Activated CD8-positive, alpha-beta memory T cell treated with anti-CD3 and anti-CD28 coated beads for 1 hour (primary cell): ENCODE measurements at places on chromosomes 2 and 18.

GRCh38 chr2:42360493-42360889 lies 526 bp downstream of the COX7A2L start:
- DNase-seq = no peak

DNA sequence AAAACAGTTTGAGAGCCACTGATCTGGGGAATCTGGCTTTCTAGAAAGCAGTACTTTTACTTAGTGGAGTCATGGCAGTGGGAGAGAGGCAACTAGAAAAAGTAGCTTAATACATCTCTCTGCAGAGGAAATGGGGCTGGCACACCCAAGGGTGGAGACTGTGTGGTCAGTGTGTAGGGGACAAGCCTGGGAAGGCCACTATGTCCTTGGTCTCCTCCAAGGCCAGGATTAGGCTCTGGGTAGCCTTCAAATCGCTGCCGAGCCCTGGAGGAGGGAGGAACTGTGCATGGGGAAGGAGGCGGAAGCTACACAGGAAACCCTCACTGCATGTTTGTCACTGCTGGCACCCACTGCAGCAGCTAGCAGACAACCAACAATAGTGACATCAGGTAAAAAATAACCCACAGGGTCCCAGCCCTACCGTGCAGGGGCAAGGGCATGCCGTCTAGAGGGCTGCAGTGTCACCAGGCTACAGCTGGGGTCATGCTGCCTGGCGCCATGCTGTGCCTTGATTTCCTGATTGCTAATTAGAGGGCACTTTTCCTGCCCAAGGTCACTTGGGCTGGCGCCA lies 34.8 kb downstream of the LBH start:
- peak; percentile 27 for DNase-seq

- DNase-seq = no peak
These were observed 40.0 kb downstream of the COA5 start for GRCh38 chr2:98568161-98568956.

GRCh38 chr2:165287094-165287778 lies 48.0 kb downstream of the SCN2A start:
- no peak for DNase-seq

DNA sequence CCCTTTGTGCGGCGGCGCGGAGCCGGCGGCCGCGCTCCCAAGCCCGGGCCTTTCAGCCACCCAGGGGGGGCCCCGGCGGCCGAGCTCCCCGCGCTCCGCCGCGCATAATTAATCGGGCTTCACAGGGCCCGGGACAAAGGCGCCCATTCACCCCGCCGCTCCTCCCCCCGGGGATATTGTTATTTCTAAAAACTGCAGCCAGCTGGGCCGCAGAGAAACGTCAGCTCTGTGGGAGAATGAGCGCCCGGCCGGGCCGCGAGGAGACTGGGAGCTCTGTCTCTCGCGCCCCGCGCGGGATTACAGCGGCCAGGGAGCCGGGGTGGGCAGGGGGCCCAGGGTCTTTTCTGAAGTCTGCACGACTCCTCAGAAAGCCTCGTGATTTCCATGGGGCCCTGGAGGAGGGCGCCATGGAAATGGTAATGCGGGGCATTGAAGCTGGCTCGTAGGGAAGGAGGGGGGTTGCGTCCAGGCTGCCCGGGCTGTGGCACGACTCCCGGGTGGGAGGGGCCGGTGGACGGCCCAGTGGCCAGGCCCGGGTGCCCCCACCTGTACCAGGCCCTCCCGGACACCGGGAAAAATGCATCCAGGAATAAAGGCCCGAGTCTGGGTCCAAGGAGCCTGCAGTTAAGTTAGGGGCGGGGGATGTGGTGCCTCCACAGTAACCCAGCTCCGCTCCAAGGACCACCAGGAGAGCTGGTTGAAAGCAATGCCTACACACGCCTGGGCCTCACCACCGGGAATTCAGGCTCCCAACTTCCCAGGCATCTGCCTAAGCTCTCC lies 125.3 kb downstream of the ZFP36L2 start:
- no peak for DNase-seq
